ENCODE measurements at places on chromosomes 6 and 20.
A peak's percentile ranks its signal among the peaks of the same experiment; 100 is the strongest.

DNA sequence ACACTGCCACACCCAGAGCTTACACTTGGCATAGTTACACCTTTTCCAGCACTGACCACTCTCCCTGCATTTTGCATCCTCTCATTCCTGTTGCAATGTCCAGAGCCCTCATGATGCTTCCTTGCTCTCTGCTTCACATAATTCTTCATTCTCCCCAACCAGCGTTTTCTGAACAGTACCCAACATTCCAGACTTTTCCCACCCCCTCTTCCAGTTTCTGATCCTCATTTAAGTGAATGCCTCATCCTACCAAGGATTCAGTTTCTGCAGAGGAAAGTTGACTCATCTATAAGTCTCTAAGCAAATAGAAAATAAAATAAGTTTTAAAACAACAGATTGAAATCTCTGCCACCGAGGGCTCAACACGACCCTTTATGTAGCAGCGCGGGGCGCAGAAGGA, 321.3 kb upstream of the TCF21 start:
- DNase-seq, result no peak

DNA sequence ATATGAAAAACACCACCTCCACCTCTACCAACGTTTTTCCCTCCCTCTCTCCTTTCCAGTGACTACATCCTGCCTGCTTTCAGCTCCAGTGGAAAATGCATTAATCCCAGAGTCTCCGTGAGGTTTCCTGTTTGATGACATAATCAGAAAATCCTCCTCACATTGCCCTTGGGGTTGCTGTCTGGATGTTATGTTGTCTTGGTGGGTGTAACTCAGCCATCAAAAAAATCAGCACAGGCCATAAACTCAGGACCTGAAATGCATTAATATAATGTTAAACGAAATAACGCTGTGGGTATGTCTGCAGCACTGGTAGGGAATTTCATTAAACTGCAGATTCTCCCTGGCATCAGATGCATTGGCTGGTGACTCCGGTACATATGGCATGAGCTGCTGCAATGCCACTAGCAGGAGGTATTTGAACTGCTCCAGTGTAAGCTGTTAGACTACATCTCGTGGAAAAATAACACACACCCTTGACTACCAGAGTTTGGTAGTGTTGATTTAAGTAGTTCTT, 297.8 kb downstream of the PRL start:
- DNase-seq, result no peak

- no peak for DNase-seq
These were observed 113.0 kb downstream of the PLEKHG1 start for GRCh38 chr6:150712505-150713252.

DNA sequence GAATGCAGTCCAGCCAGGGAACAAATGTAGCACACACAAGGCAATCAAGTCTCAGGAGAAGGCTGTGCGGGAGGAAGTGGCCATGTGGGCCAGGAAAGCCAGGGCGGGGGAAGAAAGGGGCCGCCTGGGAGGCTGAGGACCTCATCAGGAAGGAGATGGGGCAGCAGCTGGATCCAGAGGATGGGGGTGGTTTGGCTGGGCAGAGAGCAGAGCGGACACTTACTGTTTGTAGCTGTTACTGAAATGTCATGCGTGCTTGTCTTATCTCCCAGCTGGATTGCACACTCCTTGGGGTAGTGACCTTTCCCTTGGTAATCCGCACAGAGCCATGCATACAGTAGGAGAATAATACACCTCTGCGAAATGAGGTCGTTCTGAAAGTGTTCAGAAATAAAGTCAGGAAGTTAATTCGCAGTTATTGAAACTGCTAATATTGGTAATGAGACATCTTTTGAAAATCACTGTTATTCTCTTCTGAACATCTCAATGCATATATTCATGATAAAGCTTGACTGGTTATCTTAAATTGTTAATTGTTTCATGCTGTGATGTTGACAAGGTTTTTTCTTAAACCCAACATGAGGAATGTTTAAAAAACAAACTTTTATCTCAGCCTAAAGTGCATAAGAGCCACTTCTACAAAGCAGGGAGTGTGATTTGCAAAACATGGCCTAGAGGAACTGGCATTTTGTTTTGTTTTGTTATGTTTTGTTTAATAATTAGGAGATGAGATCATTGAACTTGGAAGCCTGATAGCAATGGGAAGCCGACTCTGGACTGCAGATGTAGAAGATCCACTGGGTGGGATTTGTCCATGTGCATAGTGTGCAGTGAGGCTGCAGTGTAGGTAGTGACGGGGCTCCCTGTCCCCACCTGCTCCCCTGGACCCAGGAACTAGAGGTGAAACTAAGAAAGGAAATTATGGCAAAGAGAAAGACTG, 18.0 kb upstream of the MAP3K4 start:
- DNase-seq, result no peak

DNA sequence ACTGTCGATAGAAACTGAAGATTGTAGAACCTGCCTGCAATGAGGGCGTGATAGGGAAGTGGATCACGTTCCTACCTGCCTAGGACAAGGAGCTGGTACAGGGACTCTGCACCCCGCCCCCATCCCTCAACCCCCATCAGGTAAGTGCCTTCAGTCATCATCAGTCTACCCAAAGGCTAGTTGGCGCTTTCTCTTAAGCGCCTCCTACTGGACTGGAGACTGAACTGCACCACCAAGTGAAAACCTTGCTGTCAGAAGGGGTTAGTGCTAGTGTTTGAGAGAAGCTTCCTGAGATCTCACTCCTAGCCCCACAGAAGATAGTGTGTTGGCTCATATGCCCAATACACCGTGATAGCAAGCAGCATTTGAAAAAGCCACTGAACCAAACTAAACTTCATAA, 706.5 kb upstream of the MAN1A1 start:
- peak; percentile 22 for DNase-seq

DNA sequence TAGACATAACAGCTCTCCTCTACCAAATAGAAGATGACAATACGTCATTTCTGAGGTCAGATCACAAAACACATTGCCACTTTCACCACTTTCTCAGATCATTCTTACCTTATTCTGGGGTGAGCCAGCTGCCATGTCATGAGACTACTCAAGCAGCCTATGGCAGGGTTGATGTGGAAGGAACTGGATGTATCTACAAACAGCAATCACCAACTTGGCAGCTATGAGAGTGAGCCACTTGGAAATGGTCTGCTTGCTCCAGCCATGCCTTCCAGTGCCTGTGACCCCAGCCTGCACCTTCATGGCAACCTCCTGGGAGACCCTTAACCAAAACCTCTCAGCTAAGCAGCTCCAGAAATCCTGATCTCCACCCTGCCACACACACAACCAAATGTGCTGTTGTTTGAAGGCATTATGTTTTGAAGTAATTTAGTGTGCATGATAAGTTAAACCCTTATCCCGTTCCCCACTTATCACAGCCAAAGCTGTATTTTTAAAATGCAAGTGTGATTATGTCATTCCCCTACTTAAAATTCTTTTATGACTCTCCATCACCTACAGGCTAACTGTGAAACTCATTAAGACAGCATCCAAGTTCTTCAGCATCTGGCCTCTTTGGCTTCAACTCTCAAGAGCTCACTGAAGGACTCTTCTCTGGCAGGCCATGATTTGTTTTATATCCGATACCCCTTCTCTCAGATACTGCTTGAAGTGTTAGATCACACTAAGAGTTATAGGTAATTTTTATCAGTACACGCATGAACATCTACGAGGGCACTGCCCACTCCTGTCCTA, 150.6 kb downstream of the LY86 start:
- DNase-seq, result no peak

DNA sequence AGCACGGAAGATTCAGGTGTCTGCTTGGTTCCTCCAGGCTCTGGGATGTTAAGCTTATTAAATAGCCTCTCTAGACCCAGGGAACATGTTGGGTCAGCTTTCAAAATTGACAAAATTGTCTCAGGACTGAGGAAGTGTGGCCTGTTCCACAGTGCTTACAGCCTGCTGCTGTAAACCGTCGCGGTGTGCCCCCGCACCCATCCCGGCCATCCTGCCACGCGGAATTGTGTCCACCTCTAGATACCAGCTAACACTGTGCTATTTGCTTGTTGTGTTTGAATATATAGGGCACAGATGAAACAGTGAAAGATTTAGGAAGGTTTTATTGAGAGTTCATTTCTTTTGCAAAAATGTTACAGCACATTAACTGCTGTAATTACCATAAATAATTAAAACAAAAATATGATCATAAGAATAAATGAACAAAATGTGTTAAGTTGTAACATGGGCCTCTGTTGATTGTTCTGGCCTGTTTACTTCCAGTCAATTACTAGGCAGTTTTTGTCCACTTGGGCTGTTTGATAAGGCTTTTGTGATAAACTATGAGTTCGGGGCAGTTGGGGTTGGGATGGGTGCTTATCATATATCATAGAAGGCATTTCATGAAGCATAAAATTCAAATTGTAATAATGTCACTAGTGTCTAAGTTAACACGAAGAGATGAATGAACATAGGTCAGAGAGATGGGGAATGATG, 77.4 kb downstream of the ARID1B start:
- no peak for DNase-seq

DNA sequence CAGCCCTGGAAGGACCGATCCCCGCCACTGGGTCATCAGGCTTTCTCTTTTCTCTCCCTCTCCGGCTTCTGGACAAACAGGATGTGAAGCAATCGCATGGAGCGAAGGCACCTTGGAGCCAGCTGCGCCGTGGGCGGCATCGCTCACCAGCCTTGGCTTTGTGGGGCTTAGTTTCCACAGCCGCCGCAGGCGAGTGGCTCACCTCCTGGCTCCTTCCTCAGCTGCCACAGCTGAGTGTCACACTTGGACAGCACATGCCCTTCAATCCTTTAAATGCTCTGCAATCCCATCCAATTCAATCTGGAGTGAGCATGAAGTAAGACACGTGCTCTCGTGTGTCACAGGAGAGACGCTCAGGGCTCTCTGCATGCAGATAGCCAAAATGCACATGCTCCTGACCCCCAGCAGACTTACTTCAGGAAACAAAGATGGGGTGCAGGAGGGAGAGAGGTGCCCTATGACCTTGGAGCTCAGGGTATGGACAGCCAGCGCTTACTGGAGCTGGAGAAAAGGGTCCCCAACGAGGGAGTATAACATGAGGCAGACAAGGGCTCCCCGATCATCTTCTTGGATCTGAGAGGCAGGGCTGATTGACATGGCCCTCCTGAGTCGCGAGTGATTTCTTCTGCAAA, 70.9 kb downstream of the BMP7 start:
- no peak for DNase-seq

DNA sequence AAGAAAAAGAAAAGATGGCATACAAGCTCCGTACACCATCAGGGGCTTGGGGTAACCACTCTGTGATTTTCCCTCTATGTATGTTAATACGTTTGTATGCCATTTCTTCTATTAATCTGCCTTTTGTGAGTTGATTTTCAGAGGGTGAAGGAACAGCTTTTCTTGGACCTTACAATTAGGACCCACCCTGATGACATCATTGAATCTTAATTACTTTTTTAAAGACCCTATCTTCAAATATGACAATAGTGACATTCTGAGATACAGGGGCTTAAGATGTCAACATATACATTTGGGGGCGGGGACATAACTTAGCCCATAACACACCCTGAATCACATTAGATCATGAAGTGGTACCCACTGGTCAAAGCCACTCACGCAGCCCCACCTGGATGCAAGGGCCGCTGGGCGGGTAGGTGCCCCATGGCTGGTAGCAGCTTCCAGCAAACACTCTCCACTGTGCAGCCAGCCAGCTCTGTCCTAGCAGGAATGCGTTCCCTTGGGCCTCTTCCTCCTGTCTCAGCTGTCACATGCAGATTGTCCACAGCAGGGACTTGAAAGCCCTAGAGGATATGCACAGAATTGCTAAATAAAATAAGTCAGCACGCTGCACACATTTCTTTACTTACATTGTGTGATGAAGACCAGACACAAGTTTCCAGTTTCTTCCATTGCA, 74.5 kb downstream of the FOXF2 start:
- no peak for DNase-seq

DNA sequence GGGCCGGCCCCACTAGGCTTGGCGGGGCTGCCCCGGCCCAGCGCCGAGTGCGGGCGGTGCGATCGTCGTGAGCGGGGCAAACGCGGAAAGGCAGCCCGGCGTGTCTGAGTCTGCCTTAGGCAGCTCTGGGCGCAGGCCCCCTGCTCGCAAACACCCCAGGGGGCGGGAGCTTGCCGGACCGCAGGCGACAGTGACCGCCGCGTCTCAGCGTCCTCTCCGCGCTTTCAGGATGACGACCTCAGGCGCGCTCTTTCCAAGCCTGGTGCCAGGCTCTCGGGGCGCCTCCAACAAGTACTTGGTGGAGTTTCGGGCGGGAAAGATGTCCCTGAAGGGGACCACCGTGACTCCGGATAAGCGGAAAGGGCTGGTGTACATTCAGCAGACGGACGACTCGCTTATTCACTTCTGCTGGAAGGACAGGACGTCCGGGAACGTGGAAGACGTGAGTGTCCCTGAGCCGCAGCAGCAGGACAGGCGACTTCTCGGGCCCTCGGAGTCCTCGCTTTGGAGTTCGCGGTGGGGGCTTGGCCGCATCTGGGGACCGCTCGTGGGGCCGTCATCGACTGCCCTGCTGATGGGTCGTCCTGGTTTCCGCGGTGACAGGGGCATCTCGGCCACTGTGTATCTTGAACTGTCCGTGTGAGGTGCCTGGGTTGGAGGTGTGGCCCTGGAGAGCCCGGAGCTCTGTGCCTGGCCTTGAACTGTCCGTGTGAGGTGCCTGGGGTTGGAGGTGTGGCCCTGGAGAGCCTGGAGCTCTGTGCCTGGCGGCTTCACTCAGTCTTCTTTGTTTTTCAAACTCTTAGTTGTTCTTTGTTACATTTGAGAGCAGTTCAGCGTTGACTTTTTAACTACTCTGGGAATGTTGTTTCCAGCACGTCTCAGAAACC, 786 bp downstream of the ADRM1 start:
- peak; percentile 36 for DNase-seq

DNA sequence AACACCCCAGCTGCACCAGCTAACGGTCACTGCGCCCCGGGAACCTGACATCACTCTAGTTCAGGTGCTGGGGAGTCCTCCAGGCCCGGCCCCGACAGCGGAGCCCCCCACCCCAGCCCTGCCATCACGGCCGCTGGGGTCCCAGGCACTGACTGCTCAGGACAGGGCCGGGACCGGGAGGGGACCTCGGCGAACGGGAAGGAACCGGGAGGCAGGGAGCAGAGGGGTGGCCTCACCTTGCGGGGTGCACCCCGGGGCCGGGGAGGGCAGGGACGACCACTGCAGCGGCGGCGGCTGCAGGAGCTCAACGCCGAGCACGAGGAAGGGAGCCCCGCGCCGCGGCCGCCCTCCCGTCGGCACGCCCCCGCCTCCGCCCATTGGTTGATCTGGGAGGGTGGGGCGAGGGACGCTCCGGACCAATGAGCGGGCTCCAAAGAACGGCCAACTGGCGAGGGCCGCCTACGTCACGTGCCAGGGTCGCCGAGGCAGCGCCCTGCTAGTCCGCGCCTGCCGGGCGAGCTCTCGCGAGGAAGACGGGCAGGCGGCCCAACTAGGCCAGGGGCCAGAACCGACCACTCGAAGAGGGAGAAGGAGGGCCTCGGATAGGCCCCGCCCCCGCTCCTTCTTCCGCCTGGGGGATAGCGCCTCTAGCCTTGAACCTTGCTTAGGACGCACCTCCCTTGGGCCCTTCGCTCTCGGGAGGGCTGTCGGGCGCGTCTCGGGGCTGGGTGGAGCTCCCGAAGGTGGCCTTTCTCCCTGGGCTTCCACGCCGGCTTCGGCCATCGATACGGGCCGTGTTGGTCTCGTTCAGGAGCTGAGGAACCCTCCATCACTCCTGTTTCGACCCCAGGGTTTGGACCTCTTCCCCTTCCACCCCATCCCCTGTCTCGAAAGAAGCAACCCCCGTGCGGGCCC, at the start of gene ADISSP:
Gene ADISSP, minus strand, starts transcription at position 327 of the 915 bp plus-strand sequence. CDS start 7,653 bp downstream, outside the sequence.
- DNase-seq, result peak; percentile 97

GRCh38 chr20:48733296-48733790, 94.5 kb downstream of the PREX1 start:
- DNase-seq, result no peak

All from activated T-cell treated with anti-CD3 and anti-CD28 coated beads, Interleukin-2, amount 50 U/mL, for 48 hours (primary cell).